Astrocyte of the spinal cord (primary cell): ENCODE measurements at places on chromosomes 13 and 19.
A peak's percentile ranks its signal among the peaks of the same experiment; 100 is the strongest.

GRCh38 chr13:27367570-27367969, 56.8 kb upstream of the GTF3A start:
- DNase-seq: no peak

DNA sequence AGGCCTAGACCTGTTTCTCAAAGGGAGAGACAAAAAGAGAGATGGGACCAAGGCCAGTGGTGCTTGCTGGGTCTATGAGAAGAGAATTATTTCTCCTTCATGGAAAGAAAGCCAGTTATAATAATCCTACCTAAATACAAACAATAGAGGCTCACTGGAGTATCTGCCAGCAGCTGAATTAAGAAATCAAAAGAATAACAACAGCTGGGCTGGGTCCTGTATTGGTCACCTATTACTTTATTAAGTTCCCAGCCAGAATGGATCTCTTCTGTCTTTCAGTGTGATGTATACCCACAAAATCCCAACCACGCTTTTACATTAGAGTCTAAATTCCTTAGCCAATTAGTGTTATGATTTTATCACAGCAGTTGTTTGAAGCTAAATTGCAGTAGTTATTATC, 297.8 kb upstream of the DACH1 start:
- DNase-seq: no peak

DNA sequence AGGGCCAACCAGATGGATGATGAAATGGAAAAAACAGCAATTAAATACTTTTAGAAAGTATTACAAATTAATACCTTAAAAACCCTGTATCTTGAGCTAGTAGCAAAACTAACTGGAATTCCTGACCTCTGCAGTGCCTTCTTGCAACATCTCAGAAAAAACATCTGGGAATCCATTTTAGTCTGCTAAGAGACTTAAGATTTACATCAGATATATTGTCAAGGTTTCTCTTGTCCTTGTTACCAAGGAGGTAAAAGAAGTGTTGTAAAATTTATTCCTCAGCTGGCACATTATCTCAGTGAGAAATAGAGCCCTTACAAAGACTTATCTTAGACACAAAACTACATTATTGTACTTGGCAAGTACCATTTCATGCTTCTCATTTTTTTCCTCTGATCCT, 18.5 kb downstream of the KCNRG start:
- DNase-seq: peak; percentile 35

GRCh38 chr19:48739404-48740163, 826 bp downstream of the RASIP1 start:
- DNase-seq: no peak

- no peak for DNase-seq
Measured at GRCh38 chr13:114323349-114323748, 9.0 kb downstream of the CHAMP1 start.

DNA sequence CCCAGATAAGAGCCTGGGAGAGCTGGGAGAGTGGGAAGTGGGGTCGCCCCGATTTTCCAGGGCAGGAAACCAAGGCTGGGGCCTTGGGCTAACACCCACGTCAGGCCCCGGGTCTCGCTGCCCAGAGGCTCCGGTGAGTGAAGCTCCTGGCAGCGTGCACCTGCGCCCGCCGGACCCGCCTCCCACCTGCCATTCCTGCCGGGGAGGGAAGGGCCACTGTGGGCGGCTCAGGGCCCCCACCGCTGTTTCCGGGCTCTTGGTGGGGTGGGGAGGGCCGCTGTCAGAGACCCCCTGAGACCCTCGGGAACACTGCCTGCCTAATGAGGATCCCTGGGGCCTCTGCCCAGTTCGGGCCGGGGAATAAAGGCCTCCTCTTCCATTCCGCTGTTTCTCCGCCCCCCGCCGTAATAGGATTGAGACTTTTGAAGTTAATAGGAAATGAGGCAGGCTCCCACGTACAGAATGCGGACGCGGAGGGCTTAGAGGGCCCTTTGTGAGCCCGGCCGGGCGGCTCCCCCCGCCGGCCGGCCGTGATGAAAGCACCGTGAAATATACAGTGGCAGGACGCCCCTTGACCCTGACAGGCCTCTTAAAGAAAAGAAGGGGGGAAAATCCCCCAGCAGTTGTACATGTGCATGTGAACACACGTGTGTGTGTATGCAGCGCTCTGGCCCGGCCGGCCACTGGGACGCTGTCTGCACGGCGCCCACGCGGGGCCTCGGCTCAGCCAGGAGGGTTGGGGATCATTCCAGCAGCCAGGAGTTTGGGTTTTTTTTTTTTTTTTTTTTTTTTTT, 33.2 kb downstream of the EFNA2 start:
- no peak for DNase-seq

DNA sequence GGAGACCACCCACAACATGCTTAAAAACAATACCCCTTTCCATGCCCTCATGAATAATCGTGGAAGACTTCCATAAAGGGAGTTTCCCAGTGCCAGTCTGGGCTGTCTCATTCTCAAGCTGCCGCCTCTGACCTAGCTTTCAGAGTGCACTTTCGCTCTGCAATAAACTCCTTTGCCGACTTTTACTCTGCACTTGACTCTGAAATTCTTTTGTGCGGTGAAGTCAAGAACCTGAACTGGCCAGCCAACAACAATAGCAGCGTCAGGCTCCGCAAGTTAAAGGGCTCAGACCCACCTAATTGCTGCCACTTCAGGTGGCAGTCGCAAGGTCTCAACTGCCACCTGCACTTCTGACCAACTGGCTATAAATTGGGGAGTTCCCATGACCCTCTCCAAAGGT, 10.3 kb upstream of the LEUTX start:
- DNase-seq: no peak

DNA sequence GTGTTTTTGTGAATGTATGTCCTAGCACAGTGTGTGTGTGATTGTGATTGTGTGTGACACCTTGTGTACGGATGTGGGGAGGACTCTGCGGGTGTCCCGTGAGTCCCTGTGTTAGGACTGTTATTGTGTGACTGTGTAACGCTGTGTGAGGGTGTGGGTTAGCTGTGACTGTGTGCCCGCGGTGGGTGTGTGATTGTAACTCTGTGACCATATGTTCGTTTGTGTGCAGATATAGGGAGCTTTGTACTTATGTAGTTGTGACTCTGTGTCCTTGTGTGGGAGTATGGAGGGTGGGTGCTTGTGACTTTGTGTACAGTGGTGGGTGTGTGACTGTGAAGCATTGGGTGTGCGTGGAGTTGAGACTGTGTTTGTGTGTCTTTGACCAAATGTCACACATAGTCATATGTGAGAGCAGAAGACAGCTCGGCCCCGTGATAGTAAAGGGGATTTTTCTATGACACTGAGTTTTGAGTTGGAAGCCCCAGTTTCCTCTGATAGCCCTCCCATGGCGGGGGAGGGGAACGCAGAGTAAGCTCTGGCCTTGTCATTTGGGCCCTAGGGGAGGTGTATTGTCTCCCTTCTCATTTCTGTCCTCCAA, 949 bp upstream of the ZNF260 start:
- DNase-seq: no peak

DNA sequence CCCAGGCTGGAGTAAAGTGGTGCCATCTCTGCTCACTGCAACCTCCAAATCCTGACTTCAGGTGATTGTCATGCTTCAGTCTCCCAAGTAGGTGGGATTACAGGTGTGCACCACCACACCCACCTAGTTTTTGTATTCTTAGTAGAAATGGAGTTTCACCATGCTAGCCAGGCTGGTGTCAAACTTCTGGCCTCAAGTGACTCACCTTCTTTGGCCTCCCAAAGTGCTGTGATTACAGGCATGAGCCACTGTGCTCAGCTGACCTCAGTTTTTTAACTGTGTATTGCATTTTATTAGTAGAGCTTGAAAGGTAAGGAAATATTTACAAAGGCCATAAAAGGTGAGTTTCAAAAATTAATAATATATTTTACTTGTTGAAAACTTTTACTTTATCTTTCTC, 2.3 kb downstream of the ZNF726 start:
- DNase-seq: no peak

DNA sequence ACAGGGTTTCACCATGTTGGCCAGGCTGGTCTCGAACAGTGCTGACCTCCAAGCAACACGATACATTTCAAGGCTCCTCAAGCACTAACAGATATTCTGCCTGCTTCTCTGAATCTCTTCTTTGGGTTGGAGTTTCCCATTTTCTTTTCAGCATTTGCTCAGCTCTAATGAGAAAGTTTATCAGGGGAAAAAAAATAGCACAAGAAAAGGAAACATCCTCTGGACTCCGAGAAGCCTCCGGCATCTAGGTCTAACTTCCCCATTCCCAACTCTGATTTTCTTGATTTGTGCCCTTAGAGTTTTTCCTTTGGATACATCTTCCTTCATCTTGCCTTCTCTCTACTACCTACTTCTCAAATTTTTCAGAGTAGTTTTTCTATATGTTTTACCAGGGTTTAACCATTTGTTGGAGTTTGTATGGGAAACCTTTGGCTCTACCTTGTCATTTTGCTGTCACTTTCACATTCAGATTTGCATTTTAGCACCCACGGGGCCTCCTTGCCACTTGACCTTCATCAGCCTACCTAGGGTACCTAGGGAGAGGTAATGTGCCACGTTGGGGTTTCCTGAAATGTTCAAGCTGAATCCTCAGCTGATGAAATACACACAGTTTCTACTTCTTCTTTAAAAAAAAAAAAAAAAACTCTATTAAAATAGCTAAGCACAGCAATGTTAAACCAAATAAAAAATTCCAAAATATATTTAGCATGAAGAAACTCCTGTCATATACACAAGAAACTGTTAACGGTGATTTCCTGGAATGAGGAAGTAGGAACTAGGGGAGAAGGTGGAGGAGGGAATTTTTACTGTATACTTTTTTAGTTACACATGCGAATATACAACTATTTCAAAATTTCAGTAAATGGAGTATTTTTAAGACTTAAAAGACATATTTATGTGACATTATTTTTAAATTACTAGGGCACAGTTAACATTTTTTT, 5.1 kb upstream of the USP12 start:
- no peak for DNase-seq

DNA sequence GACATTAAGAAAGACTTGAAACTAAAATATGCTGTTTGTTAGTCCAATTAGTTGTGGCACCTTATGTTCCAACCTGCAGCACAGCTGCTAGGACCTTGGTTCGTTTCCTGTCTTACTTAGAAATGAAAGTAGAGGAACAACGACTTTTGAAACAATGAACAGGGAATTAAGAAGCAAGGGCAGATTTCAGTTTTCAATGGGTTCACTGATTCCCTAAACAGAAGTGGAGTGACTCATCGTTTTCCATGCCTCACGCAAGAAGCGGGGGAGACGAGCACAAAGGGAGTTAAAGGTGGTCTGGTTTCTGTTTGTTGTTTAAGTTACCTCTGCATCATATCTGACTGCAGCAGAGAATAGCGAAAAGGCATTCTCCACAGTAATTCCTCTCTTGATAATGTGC, 44.8 kb downstream of the PHF11 start:
- peak; percentile 44 for DNase-seq

DNA sequence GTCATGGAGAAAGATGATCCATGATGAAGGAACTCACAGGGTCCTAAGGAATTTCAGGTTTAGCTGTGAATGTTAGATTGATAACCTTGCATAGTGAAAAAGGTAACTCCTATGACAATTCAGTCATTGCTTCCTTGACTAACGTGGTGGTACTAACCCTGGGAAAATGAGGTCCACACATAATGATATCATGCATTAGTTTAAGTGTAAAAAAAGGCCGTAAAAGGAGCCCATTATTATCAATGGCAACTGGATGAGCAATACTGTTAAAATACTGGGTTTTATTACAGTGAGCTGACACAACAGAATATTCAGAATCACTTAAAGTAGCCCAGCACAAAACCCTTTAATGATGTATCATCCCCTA, 515.4 kb downstream of the DCT start:
- DNase-seq: no peak

DNA sequence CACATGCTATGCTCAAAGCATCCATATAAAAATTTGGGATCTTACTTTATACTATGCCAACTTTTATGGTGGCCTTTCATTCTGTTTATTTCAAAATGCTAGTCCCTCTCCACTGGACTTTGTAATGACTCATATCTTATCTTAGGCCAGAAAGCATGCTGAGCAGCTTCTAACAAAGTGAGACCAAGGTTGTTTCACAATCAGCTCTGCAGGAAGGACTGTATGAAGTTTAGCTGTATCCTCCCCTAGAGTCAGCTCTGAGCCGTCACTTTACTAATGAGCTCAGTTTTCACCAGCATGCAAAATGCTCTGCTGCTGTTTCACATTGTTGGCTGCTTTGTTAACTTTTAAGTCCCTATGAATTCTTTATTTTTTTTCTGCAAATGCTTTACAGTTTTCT, 1608.8 kb downstream of the OLFM4 start:
- DNase-seq: peak; percentile 19

DNA sequence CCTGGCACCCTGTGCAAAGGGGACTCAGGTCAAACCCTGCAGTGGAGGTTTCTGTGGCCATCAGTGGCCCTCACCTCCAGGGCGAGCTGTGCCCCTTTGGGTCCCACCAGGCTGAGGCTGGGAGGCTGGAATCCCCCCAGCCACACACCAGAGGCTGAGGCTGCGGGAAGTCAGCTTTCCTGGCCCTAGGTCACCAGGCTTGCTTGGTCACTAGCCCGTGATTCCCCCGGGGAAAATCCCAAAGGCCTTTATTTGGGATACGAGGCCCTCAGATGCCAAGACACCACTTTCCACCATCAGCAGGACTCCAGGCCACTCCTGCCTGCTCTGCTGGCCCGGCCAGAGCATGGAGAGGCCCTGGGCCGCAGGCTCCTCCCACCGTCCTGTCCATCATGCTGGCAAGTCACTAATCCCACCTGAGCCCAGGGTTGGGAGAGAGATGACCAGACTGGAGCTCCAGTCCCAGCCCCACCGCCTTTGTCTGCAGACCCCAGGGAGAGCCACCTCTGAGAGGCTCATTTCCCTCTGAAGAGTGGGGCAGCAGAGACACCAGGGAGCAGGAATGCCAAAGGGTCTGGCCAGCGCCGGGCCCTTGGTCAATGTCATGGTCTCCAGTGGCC, 4.7 kb downstream of the NKPD1 start:
- no peak for DNase-seq

DNA sequence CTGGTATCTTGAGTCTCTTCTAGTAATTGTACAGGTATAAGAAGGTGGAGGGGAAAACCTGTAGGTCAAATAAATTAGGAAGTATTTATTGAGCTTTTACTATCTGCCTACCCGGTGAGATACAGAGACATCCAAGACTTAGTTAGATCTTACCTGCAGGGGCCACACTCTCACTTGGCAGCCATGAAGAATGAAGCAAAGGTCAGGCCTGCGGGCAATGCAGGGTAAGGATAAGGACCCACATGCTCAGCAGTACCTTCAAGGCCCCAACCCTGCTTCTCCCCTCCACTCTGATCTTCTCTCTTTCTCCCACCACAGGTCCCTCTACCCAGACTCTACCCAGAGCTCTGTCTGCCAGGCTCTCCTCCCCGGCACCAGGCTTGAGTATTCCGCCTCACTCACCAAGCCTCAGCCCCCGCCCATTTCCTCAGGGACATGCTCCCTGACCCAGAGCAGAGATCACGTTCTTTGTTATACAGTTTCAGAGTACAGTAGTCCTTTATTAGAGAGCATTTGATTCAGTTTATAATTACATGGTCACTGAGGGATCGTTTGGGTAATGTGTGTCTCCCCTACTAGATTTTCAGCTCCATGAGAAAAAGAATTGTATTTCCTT, 18.9 kb upstream of the CLDN10 start:
- no peak for DNase-seq

- DNase-seq: peak; percentile 99
Measured at GRCh38 chr19:6110360-6110977, at the start of gene RFX2. RFX2 (minus strand) TSS chr19:6110500; CDS start chr19:6047496, 63,004 bp downstream.
